A549 (cell line): ENCODE measurements at places on chromosomes 6 and 20.

DNA sequence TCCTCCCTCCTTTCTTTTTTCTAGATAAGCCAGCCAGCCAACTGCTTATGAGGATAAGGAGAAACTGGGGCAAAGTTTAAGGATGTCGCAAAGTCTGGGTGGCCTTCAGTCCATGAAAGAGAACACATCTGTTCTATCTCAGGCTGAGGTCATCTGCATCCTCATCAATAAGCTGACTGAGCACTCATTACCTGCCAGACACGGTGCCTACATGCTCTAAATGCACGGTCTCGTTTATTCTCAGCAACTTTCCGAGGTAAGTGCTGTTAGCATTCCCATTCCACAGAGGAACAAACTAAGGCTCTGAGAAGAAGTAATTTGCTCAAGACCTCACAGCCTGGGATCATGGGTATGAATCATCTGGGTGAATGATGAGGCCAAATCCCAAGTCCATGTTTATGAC lies 133.1 kb downstream of the BCAS1 start:
- no peak for DNase-seq

- DNase-seq = no peak
Measured at GRCh38 chr6:65117817-65118409, 589.1 kb downstream of the EYS start.

DNA sequence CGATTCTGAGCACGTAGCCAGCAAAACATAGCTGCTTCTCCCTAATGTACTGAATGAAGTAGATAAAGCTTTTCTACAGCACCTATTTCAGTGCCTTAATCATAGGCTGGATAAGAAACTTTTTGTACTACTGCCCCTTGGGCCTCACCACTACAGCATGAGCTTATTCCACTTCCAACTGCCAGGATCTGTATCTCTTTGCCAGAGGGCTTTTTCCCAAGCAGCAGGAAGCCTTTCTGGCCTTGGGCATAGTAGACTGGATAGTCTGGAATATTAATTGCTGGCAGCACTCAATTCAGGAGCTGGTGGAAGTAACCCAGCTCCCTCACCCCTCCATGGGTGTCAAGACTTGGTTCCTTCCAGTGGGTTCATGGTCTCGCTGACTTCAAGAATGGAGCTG lies 43.6 kb downstream of the ANKEF1 start:
- DNase-seq = no peak

DNA sequence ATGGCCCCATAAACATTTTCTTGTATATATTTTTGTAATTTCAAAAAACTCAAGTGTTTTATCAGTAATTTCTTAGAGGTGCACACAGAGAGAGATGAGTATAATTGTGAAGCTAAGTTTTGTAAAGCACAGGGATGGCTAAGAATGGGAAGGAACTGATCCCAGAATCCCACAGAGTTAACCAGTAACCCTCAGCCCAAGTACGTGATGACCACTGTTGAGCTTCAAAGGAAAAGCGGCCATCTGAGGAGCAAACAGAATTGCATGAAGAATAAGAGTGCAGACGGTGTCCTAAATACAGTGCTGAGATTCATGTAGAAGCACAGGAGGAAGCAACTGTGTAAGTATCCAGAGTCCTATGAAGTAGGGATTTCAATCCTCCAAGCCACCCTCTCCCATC lies 28.1 kb upstream of the HLA-C start:
- no peak for DNase-seq

- DNase-seq = no peak
Measured at GRCh38 chr20:31508517-31509244, 5.6 kb upstream of the HM13 start.
